ENCODE measurements at places on chromosomes 13 and 19.

DNA sequence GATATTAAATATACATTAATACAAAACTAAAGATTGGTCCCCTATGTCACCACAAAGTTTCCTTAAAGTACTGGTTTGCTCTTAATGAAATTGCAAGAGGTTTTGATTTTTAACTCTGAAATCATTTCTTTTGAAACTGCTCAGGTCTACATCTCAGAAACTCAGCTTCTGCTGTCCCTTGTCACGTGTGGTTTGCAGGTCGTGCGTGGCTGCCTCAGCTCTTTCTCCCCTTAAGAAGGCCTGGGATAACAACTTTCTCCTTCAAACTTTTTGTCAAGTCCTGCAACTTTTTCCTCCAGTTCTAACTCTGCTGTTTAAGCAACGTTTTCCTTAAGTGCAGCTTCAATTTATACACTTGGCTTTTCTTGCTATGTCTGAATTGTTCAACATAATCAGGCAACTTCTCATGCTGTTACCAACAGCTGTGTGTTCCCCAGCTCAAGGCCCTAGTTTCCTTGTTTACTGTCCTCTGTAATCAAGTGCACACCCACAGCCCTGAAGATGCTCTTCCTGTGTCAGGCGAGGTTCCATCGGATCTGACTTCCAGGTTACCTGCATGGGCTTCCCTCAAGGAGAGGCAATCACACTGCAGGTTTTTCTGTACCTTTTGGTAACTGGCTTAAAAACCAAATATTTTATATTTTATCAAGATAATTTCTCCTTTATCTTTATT is 13.5 kb downstream of the C13orf46 start:
- DNase-seq, result no peak

DNA sequence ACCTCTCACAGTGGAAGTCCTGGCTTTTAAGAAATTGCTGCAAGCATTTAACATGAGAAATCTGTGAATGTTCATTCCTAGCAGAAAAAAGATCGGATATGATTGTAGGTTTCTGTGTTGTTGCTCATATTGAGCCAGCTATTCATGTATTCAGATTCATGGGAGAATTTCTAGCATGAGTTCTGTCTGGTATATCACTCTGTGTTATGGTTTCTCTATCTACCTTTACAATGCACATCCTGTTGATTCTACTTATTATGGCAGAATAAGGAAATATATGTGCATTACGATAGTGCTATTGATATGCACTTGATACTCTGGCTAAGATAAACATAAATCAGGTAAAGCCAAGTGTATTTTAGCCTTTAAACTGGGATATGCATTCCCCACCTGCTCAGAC is 138.2 kb downstream of the KCNRG start:
- DNase-seq, result no peak

- DNase-seq, result peak; percentile 69
These were observed 8.9 kb downstream of the ACTN4 start for GRCh38 chr19:38656171-38656981.

DNA sequence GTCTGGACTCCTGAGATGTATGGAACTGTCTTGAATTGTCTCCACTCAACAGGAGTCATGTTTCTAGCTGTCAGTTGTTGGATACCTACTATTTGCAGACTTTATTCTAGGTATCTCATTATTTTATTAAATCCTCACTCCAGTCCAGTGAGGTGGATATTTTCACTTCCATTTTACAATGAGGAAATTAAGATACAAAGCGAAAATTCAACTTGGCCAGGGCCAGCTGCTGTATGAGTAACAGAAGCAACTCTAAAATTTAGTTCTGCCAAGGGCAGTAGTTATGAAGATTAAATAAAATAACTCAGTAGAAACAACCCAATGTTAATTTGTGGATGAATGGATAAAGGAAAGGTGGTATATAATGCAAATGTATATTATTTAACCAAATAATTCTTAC is 12.6 kb upstream of the NDFIP2 start:
- DNase-seq, result no peak

- DNase-seq, result peak; percentile 14
These were observed 31.5 kb downstream of the ADPRHL1 start for GRCh38 chr13:113421673-113422270.

GRCh38 chr13:107545946-107546502 is 669.3 kb downstream of the LIG4 start:
- DNase-seq, result no peak

GRCh38 chr19:40460185-40460584 is 5.4 kb downstream of the BLVRB start:
- no peak for DNase-seq

GRCh38 chr13:51938454-51938853 is 72.8 kb downstream of the ATP7B start:
- no peak for DNase-seq

GRCh38 chr19:57803594-57804325 is 11.0 kb downstream of the ZNF552 start:
- peak; percentile 95 for DNase-seq

DNA sequence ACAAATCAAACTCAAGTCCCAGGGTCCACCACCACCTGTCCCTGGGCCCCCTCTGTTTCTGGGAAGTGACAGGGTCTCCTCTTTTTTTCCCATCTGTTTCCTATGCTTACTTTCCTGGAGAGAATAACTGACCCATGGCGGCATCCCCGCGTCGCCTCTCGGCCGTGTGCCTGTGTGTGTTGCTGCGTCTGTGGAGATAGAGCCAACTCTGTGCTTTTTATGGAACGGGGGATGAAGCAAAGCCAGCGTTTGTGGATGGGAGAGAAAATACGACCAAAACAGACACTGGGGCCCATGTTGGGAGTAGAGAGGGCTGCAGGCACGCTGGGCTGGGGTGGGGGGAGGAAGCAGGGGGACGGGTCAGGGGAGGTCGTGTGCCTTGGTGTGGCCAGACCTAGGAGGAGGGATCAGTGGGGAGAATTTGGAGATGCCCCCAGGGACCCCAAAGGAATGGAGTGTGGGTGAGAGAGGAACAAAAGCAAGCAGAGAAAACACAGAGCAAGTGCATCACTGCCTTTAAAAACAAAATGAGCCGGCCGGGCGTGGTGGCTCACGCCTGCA is 16.6 kb downstream of the PLK5 start:
- no peak for DNase-seq

GRCh38 chr13:113486698-113487097 is 3.8 kb downstream of the DCUN1D2 start:
- DNase-seq, result no peak

DNA sequence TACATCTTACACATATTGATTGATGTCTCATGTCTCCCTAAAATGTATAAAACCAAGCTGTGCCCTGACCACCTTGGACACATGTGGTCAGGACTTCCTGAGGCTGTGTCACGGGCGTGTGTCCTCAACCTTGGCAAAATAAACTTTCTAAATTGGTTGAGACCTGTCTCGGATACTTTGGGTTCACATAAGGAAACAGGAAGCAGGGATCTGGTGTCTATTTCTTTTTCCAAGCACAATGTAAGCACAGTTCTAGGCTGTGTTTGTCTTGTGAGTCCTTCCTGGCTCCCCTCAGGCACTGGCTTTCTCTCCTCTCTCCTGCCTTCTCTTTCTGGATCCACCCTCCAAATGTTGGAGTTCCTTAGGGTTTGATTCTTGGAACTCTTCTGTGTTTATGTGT is 27.6 kb upstream of the TPT1 start:
- DNase-seq, result peak; percentile 19

- peak; percentile 60 for DNase-seq
These were observed 24.6 kb upstream of the ZNF846 start for GRCh38 chr19:9793071-9793591.

- DNase-seq, result peak; percentile 34
These were observed 11.1 kb downstream of the SLC7A10 start for GRCh38 chr19:33214596-33214995.

GRCh38 chr13:40781717-40782116 is 7.7 kb upstream of the SLC25A15 start:
- DNase-seq, result no peak

- DNase-seq, result peak; percentile 48
These were observed 324 bp upstream of the FBXO17 start for GRCh38 chr19:38975861-38976271.

DNA sequence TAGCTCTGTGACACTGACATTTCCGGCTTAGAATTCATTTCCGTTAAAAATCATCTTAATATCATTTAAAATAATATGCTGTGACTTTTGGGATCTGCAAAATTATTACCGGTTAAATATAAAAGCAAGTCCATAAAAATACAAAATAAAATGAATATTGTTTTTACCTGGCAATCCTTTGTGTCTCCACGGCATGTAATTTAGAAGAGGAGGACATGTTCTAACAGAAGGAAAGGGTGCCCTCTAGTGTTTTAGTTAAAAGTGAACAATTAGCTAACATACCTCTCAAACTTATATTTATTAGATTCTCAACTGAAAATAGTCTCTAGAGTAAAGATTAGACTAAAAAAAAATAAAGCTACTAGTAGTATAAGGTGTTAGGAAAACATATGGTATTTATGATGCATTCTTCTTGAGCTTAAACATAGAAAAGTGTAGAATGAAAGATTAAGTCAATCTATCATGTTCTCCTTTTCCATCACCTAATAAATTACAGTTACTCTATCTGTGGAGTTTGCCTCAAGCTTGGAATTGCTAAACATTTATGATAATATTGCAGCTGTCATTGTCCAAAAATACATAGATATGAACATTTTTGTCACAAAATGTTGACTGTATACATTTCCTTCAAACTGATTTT is 676.7 kb upstream of the SPRY2 start:
- DNase-seq, result peak; percentile 35

DNA sequence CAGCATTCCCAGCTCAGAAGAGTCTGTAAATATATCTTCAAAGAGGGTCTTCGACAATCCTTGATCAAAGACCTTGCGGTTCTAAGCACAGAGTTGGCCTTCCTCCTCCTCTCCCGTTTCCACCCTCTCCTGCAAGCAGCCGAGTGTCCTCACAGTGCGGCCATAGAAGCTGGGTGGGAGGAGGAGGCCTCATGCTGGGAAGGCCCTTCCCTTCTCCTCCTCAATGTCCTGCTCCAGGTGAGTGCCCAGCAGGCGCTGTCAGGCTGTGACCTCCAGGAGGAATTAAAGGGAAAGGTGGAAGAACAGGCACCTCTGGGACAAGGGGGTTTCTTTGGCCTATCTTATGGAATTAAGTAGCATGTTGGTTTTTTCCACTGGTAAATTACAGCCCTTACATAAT is 674.2 kb upstream of the ARGLU1 start:
- DNase-seq, result no peak

DNA sequence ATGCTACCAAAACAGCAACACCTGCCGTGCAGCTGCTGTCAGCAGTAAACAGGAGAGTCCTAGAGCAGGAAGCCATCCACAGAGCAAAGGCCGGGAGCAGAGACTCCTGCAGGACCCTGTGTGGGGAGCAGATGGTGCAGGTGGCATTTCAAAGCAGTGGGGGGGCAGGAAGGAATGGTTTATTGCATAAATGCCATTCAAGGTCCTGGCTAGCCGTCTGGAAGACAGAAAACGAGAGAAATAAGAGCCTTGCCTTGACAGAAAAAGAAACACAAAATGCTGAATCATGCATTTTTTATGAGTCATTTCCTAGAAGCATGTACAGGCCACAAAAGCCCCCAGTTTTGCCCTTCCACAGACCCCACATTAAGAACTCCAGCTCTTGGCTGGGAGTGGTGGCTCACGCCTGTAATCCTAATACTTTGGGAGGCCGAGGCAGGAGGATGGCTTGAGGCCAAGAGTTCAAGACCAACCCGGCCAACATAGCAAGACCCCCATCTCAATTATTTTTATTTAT is 5.4 kb downstream of the RSPH6A start:
- peak; percentile 80 for DNase-seq

DNA sequence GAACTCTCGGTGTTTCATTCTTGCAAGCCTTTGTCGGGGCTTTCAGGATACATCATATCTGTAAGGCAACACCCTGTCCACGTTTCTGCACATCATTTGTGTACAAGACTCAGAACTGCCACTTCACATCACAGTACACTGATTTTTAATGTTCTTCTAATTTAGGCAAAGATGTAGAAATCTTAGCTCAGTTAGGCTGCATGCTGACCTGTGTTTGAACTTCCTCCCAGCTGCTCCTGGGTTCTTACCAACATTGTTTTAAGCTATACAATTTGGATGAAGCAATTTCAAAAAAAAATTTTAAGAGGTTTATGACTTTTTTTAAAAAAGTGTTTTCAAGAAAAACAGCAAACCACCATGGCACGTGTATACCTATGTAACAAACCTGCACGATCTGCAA is 1047.9 kb upstream of the SLC10A2 start:
- no peak for DNase-seq

DNA sequence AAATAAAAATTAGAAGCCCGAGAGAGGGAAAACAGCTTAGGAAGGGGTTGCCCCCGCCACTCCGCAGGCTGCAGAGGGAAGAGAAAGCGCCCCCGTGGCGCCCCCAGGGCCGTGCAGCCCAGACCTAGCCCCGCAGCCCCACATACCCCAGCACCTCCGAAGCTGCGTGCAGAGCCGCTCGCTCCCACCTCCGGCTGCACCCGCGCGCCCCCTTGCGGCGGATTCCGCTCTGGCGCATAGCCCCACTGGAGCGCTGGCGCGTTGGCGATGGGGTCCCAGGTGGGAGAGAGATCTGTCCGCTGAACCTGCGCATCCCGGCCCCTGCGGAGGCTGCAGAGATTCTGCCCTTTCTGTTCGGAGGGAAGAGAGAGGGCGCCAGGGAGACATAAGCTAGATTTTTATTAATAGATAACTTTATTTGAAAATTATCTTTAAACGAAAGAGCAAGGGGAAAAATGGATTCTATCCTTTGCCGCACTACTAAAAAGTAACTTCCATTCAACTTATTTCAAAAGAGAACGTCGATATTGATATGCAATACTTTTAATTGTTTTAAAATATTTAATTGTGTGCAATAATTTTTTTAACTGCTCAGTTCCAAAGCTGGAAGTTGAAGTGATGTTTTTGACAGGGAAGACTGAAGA is 11.7 kb upstream of the CLN5 start:
- DNase-seq, result peak; percentile 53

DNA sequence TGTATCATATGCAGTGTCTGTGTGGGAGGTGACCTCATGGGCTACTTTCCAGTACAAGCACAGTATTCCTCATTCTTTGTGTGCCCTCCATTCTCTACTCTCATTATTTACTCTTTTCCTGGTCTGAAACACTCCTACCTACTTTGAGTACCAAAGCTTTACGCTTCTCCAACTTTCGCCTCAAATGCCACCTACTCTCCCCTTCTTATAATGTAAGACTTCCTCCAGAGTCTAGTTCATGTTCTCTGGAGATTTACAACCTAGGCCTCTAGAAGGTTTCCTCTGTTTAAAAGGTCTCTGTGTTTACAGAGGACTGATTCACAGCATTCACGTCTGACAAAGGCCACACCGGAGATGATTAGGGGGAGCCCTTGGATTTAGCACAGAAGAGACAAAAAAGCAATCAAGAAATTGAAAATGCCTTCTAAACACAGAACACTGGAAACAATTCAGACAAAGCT is 302.0 kb downstream of the KLF12 start:
- DNase-seq, result no peak
